Activated CD8-positive, alpha-beta memory T cell treated with anti-CD3 and anti-CD28 coated beads for 4 hours (primary cell): ENCODE measurements at places on chromosomes 12 and 14.

DNA sequence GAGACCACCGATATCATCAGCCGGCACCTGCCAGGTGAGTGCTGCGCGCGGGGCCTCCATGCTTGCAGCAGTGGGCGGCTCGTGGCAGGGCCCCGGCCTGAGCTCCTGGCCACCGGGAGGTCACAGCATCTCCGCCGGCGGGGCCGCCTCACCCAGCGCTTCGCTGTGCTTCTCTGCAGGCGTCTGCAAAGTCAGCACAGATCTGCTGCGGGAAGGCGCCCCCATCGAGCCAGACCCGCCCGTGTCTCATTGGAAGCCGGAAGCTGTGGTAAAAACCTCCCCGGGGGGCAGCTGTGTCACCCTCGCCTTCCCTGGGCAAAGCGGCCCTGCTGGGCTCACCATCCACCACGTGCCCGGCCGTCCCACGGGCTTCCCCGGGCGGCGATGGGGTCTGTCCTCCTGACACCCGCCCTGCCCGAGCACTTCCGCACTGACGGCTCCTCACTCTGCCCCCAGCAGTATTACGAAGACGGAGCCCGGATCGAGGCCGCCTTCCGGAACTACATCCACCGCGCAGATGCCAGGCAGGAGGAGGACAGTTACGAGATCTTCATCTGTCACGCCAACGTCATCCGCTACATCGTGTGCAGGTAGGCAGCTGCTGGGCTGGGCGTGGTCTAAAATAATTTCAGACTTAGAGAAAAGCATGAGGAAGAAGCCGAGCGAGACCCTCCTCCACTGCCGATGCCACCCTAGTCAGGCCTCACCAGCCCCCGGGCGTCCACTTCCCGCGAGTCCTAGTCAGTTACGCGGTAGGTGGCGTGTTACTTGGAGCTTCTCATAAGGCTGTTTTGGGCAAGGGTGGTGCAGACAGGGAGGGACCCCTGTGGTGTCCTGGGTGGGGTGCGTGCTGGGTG lies 7.1 kb downstream of the PGAM5 start:
- no peak for DNase-seq

DNA sequence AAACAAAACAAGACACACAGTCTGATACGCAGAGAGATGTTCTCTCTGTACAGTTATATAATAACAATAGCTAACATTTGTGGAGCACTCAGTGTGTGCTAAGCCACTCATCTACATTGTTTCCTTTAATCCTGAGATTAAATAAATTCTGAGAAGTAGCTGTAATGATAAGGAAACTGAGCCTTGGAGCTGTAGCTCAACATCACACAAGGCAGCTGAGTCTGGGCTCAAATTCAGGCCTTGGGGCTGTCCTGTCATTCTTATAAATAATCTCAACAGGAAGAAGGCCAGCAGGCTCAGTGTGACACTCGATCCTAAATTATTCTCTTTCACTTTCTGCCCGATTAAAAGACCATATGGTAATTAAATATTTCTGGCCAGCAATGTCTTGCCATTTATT lies 24.5 kb downstream of the CDKN1B start:
- DNase-seq: no peak

DNA sequence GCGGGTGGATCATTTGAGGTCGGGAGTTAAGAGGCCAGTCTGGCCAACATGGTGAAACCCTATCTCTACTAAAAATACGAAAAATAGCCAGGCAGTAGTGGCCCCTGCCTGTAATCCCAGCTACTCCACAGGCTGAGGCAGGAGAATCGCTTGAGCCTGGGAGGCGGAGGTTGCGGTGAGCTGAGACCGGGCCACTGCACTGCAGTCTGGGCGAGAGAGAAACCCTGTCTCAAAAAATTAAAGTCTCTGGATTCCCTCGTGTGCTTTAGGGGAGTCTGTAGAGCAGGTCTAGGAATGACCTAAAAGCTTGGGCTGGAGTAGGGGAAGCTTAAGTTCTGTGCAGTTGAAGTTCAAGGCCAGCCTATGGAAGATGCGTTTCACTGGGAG lies 697 bp upstream of the TULP3 start:
- no peak for DNase-seq

GRCh38 chr12:122729583-122730214 lies 945 bp downstream of the HCAR1 start:
- no peak for DNase-seq

DNA sequence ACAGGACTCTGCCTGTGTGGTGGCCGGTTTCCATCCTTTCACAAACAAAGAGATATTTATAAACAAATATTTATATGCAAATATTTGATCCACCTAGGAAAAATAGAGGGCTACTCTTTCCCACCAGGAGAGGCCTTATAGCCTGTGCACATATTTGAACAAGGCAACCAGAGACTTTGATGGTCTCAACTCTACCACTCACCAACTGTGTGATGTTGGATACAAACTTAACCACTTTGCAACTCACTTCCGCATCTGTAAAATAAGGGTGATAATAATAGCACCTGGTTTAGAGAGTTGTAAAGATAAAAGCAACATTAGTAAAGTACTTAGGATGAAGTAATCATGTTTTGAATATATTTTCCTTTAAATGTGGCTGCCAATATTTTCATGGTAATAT lies 1.5 kb upstream of the CLEC12A start:
- no peak for DNase-seq

GRCh38 chr14:94548999-94549985 lies 11.9 kb upstream of the SERPINA4 start:
- peak; percentile 3 for DNase-seq

DNA sequence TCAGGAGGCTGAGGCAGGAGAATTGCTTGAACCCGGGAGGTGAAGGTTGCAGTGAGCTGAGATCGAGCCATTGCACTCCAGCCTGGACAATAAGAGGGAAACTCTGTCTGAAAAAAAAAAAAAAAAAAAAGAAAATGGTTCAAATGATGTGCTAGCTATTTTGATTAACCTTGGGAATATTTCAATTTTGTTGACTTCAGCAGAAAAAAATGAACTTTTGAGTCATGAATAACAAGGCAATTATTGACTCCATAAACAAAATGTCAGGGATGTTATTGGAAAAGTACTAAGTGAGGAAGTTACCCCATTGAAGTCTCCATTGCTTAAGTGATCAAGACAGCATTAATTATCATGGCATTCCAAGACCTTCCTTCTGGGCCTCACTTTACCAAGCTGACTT lies 10.6 kb upstream of the PKP2 start:
- DNase-seq: no peak

DNA sequence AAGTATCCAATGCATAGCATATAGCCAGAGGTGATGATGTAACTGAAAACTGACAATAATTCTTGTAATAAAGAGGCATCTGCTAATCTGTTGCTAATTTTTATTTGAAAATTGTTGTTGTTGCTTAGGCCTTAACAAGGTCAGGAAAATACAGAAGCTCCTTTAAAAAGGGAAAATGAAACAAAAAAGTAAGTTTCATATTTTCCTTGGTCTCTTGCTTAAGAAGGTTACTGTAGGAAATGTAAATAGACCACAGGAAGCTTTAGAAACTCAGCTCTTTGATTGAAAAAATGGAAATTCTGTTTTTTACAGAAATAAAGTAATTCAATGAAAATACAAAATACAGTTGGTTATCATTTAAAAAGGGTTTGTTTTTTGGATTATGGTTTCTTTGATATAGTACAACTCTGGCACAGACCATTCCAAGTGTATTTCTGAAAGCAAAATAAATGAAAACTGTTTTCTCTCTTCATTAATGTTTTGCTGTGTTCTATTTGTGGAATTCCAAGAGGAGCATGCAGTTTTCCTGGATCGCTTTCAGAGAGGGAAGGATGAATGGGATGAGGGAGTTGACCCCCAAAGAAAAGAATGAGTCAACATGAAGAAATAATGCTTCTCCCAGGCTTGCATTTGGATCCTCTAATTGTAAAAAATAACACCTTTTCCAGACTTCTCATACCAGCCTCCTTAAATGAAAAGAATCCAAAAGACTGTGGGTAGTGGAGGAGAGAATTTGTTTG lies 398.0 kb upstream of the FAR2 start:
- DNase-seq: no peak

DNA sequence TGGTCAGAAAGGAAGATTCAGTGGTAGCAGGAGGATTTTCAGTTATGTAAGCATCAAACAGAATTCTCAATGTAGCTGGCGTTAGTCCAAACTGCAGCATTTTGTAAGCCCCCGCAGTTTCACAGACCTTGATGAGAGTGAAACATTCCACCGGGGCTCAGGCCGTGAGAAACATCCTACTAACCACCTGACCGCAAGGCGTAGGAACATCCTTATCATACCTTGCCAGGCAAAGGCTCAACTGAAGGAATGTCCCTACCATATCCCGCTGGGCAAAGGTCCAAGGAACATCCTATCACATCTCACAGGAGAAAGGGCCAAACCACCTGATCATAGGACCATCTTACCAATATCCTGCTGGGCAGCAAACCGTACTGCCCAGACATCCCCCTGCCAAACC lies 624.8 kb upstream of the TMEM132C start:
- DNase-seq: no peak

DNA sequence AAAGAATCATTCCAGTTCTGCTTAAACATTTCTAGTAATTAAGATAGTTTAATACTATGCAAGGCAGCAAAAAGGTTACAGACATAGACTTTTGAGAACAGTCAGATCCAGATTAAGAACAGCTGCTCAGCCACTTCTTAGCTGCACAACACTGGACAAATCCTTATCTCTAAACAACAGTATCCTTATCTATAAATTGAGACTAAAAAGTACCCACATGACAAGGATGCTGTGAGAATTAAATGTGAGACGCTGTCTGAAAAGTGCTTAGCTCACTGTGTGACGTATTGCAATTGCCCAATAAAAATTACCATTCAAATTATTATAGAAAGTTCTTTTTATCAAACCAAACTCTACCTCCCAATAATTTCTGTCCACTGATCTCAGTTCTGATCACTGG lies 35.5 kb downstream of the BORCS5 start:
- no peak for DNase-seq

DNA sequence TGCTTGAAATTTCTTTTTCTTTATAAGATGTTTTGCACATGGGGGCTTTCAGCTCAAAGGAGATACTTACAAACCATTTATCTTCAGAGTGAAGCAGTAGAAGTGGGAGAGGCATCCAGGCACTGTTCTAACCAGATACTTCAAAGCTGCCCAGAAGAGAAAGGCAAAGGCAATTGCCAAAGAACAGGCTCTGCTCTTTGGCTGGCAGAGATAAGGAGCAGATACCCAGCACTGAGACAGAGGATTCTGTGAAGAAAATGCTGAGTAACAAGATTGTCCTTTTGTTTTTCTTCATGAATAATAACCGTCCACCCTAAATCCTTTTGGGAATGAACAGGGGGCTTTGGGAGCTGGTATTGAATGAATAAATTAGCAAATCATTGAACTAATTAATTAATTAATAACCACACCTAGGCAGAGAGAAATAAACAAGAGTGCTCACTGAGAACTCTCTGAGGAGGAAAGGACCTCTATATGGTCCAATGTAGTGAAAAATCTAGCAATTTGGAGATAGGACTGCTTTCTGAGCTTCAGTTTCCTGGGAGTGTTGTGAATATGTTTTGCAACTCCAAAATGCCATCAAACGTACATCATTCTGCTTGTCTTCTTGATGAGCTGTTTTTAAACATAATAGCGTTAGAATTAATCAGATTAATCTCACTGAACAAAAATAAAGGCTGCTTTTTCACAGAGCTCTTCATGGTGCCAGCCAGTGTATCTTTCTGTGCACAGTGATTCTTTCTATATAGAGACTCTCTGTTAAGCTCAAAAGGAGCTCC lies 192.8 kb upstream of the AMIGO2 start:
- no peak for DNase-seq

GRCh38 chr14:48568688-48569087 lies 893.3 kb upstream of the MDGA2 start:
- no peak for DNase-seq

DNA sequence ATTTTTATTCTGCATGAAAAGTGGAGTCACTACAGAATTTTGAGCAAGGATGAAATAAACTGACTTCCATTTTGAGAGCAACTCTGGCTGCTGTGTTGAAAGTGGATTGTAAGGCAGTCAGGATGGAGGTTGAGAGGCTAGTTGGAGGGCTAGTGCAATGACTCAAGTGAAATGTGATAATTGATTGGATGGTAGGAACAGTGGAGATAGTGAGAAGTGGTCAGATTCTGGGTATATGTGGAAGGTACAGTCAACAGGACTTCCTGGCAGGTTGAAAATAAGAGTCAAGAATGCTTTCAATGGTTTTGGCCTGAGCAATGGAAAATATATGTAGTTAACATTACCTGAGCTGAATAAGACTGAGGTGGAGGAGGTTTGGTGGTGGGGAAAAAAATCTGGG lies 29.0 kb upstream of the CMAS start:
- DNase-seq: no peak

DNA sequence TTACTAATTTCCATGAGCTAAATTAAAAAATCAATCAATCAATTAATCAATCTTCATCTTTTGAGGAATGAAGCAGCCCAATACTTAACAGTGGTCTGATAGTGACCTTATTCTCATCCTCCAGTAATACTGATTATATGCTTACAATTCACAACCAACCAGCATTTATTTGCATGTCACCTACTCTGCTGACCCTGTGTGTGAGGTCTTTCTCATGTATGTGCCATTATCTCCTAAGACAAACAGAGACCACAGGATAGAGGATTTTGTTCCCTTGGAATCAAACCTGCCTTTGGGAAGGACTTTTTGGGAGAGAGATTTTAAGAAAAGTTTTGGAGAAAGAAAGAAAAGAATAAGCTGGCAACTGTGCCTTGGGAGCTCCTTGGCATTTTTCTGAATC lies 197.2 kb downstream of the NRXN3 start:
- no peak for DNase-seq

GRCh38 chr14:89720076-89720687 lies 234.3 kb downstream of the EFCAB11 start:
- no peak for DNase-seq

DNA sequence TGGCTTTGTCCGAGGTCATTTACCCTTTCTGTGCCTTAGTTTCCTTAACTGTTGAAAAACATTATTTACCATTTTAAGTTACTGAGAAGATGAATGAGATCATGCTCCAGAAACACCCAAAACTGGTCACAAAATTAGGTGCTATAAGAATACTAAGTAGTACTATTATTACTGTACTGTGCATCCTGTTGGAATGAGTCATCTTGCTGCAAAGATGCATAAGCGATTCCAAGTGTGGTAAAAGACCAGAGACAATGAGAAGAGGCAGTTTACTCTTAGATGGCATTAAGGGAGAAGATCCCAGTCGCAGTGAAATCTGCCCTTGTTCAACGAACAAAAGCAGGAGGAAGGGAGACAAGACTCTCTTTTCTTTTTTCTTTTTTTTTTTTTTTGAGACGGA lies 4.2 kb upstream of the PLEKHA5 start:
- DNase-seq: no peak

DNA sequence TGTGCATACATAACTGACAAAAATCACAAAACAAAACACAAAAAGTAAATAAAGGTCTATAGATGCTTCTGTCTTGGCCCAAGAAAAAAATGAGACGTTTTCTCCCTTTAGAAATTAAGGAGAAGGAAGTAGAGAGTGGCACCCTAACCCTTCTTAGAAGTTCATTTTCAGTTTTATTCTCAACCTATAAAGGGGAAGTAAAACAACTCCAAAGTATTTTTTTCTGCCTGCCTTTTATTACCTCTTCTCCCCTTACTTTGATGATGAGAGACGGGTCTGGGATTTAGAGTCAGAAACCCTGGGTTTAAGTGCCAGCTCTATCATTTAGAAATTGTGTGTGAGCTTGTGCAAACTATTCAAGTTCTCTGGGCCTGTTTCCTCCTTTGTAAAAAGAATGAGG lies 2.8 kb downstream of the PRIM1 start:
- DNase-seq: no peak

GRCh38 chr12:76871742-76872141 lies 7.1 kb downstream of the CSRP2 start:
- DNase-seq: no peak
